Prostate gland (tissue), 2 donors: ENCODE measurements at places on chromosomes 3 and 15. TPM values are rescaled to one million over a fixed set of nuclear protein-coding genes. Genes with fewer than 3 reads are reported as not detected.

DNA sequence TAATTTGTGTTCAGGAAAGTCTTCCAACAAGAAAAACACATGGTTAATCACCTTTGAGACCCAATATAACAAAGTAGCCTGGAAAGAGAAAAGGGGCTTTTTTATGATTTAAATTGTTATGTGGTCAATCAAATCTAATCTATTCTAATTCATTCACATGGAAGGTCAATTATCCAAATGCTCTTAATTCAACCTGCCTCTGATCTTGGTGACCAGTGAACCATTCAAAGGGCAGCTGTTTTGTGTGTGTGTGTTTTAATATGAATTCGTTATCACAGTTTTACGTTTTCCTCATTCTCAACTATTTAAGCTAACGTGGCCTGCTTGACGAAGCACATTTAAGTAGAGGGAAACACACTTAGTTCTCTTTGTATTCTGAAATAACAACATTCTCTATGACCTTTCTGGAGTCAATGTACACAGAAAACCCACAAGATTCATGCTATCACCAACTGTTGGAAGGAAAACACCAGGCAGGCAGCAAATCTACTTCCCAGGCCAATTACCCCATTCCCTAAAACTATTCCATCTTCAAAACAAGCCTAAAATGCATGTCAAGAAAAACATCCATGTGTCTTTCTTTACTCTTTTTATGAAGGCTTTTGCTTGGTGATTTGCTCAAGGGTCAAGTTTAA lies 195.4 kb downstream of the SUCLG2 start:
- H3K27ac ChIP-seq, result no peak overlapping the region
- no peaks in the 10 kb centered on the region for H3K27me3 ChIP-seq
- no peaks in the 10 kb centered on the region for H3K36me3 ChIP-seq
- no peaks in the 10 kb centered on the region for H3K4me1 ChIP-seq

- peaks cover 9% of the 10 kb centered on the region for H3K36me3 ChIP-seq
- H3K4me3 ChIP-seq, result no peak overlapping the region
- H3K4me1 ChIP-seq, result no peaks in the 10 kb centered on the region
- H3K27me3 ChIP-seq, result no peaks in the 10 kb centered on the region
- no peak overlapping the region for H3K27ac ChIP-seq
Observed at GRCh38 chr3:124793054-124793739, 62.9 kb downstream of the UMPS start.

- no peaks in the 10 kb centered on the region for H3K4me1 ChIP-seq
- H3K27me3 ChIP-seq, result no peaks in the 10 kb centered on the region
- H3K4me3 ChIP-seq, result no peak overlapping the region
Observed at GRCh38 chr15:47741082-47741481, 23.8 kb downstream of the SEMA6D start.

- no peaks in the 10 kb centered on the region for H3K27me3 ChIP-seq
- no peaks in the 10 kb centered on the region for H3K4me1 ChIP-seq
- H3K27ac ChIP-seq, result no peak overlapping the region
- no peak overlapping the region for H3K4me3 ChIP-seq
Observed at GRCh38 chr3:136464502-136464901, 214.4 kb downstream of the PCCB start.

GRCh38 chr3:147540921-147541320 lies 131.8 kb downstream of the ZIC1 start:
- H3K27me3 ChIP-seq, result no peaks in the 10 kb centered on the region
- no peak for DNase-seq
- no peak overlapping the region for H3K4me3 ChIP-seq
- no peaks in the 10 kb centered on the region for H3K4me1 ChIP-seq

The ACAA1 gene
- 89.8 TPM for total RNA-seq

- no peak overlapping the region for H3K4me3 ChIP-seq
- no peaks in the 10 kb centered on the region for H3K4me1 ChIP-seq
- H3K27ac ChIP-seq, result no peak overlapping the region
- H3K36me3 ChIP-seq, result no peaks in the 10 kb centered on the region
- H3K27me3 ChIP-seq, result no peaks in the 10 kb centered on the region
Observed at GRCh38 chr3:52842424-52842823, 7.6 kb upstream of the MUSTN1 start.

GRCh38 chr3:185760088-185760487 lies 64.8 kb downstream of the IGF2BP2 start:
- H3K27ac ChIP-seq, result no peak overlapping the region
- H3K4me1 ChIP-seq, result no peaks in the 10 kb centered on the region
- H3K27me3 ChIP-seq, result peaks cover 3% of the 10 kb centered on the region

- H3K36me3 ChIP-seq, result no peaks in the 10 kb centered on the region
- H3K4me1 ChIP-seq, result no peaks in the 10 kb centered on the region
- peak; percentile 31 for DNase-seq
- H3K27ac ChIP-seq, result no peak within 1 kb of the TSS
- no peak within 1 kb of the TSS for H3K4me3 ChIP-seq
Observed at GRCh38 chr3:112132975-112133448, at the start of gene GCSAM. GCSAM (minus strand) TSS chr3:112133248; CDS start chr3:112133120, 128 bp downstream.

GRCh38 chr3:68648494-68648893 lies 283.9 kb downstream of the TAFA4 start:
- H3K27ac ChIP-seq, result no peak overlapping the region
- DNase-seq, result no peak
- no peaks in the 10 kb centered on the region for H3K36me3 ChIP-seq
- no peak overlapping the region for H3K4me3 ChIP-seq

- no peaks in the 10 kb centered on the region for H3K36me3 ChIP-seq
- H3K27me3 ChIP-seq, result no peaks in the 10 kb centered on the region
- no peak overlapping the region for H3K4me3 ChIP-seq
Observed at GRCh38 chr3:194240766-194241165, 104.8 kb downstream of the HES1 start.

The NR1D2 gene
- total RNA-seq, result 39.8 TPM

DNA sequence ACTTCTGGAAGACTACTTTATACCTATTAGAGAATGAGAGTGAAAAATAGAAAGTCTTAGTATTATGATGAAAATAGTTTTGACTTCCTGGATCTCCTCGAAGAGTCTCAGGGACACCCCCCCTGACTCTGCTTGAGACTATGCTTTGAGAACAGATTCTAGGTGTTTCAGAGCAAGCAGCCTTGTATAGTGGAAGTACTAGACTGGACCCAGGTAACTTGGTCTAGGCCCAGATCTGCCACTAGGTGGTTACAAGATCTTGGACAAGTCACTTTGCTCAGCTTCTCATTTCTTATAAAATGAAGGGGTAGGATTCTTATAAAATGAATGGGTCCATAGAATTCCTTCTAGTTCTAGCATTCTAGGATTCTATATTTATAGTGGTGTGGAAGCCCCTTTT lies 9.1 kb downstream of the ABHD5 start:
- no peaks in the 10 kb centered on the region for H3K27me3 ChIP-seq
- no peak for DNase-seq
- H3K36me3 ChIP-seq, result no peaks in the 10 kb centered on the region
- no peaks in the 10 kb centered on the region for H3K4me1 ChIP-seq

DNA sequence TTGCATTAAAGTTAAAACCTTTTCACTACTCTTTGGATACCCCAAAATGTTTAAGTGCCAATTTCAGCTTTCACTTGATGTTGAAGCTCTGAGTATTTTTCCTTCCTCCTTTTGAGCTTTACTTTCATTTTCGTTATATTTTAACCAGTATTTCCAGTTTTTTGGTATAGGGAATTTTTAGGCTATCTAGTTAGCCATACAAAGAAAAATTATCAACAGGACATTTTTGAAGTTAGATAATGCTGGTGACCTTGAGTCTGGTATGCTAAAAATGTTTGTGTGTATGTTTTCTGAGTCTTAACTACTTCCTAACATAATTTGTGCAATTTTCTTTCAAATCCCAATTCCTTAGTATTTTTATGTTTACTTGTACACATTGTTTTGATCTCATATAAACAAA lies 284.8 kb downstream of the OTOL1 start:
- DNase-seq, result no peak
- no peaks in the 10 kb centered on the region for H3K4me1 ChIP-seq
- no peaks in the 10 kb centered on the region for H3K36me3 ChIP-seq
- no peak overlapping the region for H3K27ac ChIP-seq
- no peaks in the 10 kb centered on the region for H3K27me3 ChIP-seq
- H3K4me3 ChIP-seq, result no peak overlapping the region

DNA sequence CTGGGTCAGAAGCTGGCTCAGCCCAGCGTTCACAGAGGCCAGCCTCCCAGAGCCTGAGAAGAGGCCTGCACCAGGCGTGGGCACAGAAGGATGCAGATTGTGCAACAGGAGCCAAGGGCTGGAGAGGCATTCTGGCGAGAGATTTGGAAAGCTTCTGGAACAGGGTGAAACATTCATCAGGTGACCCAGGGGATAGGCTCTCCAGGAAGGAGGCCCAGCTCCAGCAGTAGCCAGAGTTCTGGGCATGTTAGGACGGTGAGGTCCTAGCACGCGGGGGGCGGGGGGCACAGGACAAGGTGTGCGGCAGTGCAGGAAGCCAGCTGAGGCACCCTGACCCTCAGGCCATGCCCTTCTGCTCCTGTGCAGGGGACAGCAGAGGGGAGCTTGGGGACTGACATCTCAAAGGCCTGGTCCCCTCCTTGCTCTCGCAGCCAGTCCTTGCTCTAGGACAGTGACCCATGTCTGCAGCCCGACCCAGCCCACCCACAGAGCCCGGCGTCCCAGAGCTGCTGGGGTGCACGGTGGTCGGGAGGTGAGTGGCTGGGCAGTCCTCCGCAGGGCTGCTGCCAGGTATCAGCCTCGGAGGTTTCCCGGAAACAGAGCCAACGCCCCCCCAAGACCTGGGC lies 111.7 kb upstream of the KLF13 start:
- peaks cover 16% of the 10 kb centered on the region for H3K4me1 ChIP-seq
- no peaks in the 10 kb centered on the region for H3K36me3 ChIP-seq

The ANKRD63 gene
- 2.7 TPM for total RNA-seq

GRCh38 chr15:60667190-60667868 lies 188.4 kb upstream of the ICE2 start:
- no peak overlapping the region for H3K4me3 ChIP-seq
- H3K36me3 ChIP-seq, result no peaks in the 10 kb centered on the region
- no peak for DNase-seq
- H3K4me1 ChIP-seq, result no peaks in the 10 kb centered on the region
- no peak overlapping the region for H3K27ac ChIP-seq
- H3K27me3 ChIP-seq, result no peaks in the 10 kb centered on the region

DNA sequence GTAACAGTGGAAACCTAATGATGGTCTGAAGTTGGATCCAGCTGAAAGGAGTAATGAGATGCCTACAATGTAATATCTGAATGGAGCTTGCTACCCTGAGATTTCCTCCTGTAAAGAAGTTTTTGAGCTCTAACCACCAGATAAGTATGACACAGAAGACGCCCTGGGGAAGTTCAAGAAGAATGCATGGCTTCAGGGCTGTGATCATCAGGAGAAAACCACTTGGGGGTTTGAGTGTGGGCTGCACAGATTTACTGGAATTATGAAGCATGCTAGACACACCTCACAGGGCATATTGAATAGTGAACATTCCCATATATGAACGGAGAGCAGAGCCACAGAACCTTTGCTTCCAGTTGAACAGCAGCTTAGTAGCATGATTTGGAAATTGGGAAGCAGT lies 10.6 kb upstream of the CCDC80 start:
- no peak overlapping the region for H3K4me3 ChIP-seq
- no peak for DNase-seq
- no peaks in the 10 kb centered on the region for H3K4me1 ChIP-seq

GRCh38 chr3:119974656-119975055 lies 119.6 kb downstream of the GSK3B start:
- H3K4me1 ChIP-seq, result no peaks in the 10 kb centered on the region
- DNase-seq, result no peak
- H3K27me3 ChIP-seq, result no peaks in the 10 kb centered on the region
- H3K36me3 ChIP-seq, result no peaks in the 10 kb centered on the region

DNA sequence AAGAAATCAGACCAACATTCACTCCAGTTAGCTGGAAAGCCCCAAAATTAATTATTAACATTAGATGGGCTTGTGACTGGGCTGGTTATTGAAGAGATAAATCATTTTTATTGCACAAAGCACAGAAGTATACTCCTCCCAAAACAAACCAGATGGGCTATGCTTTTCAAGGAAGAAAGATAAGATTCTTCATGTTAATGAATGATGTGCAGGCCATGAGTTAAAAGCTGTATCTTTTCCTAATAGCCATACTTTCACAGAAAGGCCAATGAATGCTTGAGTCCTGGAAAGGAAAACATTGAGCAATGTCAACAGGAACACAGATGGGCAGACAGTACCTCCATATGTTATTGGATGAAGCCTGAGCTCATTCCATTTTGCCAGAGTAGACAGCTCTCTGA lies 55.4 kb downstream of the OCA2 start:
- H3K4me3 ChIP-seq, result no peak overlapping the region
- DNase-seq, result no peak
- H3K27me3 ChIP-seq, result no peaks in the 10 kb centered on the region
- H3K4me1 ChIP-seq, result no peaks in the 10 kb centered on the region

The WDR72 gene
- 0.64 TPM for total RNA-seq

The PP2D1 gene
- 0.97 TPM for total RNA-seq

DNA sequence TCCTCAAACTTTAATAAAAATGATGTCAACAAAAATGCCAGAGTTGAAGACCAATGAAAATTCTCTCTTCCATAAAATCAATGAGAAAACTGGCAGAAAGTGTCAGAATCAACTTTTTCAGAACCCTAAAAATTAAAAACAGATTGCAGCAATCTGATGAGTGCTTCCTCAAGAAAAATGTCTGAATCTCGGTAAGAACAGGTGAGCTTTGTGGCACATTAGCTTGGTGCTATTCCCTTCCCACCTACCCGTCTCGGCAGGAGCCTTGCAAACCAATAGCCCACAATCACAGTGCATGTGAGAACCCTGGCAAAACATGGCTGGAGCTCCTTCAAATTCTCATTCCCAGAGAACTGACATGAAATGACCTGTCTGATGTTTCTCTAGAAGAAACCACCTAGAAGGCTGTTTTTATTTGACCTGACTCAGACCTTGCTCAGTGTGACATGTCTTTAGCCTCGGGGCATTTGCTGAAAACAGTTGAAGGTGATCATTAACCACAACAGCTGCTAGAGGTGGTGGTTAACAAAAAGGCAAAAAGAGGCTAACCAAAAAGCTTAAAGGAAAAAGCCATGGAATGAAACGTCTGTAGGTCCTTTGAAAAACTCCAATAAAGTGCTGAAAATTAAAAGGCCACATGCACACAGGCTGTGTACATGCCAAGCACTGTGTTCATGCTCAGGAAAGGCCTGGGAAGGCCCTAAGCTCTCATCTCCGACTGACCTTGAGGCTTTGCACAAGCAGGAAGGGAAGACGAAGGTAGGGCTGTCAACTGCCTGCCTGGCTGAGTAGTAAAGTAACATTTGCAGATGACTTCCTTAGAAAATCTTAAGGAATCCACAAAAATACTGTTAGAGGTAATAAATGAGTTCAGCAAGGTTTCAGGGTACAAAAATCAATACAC lies 253.0 kb upstream of the NSMCE3 start:
- no peaks in the 10 kb centered on the region for H3K4me1 ChIP-seq
- H3K27me3 ChIP-seq, result no peaks in the 10 kb centered on the region

The MASP1 gene
- total RNA-seq, result 22.1 TPM

The ADCY5 gene
- total RNA-seq, result 12.9 TPM

The PLAAT1 gene
- total RNA-seq, result not detected

- no peaks in the 10 kb centered on the region for H3K4me1 ChIP-seq
- no peak overlapping the region for H3K27ac ChIP-seq
- H3K27me3 ChIP-seq, result no peaks in the 10 kb centered on the region
- H3K4me3 ChIP-seq, result no peak overlapping the region
Observed at GRCh38 chr3:83248454-83248853, 1487.0 kb upstream of the GBE1 start.

The TMEM212 gene
- not detected for total RNA-seq

- no peak overlapping the region for H3K4me3 ChIP-seq
- DNase-seq, result no peak
- H3K36me3 ChIP-seq, result no peaks in the 10 kb centered on the region
- no peaks in the 10 kb centered on the region for H3K4me1 ChIP-seq
Observed at GRCh38 chr3:105417525-105418289, 51.0 kb downstream of the ALCAM start.

- peak; percentile 60 for DNase-seq
- no peaks in the 10 kb centered on the region for H3K36me3 ChIP-seq
- no peak overlapping the region for H3K4me3 ChIP-seq
Observed at GRCh38 chr3:182052332-182052731, 340.6 kb downstream of the SOX2 start.
